ENCODE measurements at places on chromosomes 5 and 9.

GRCh38 chr5:127136908-127137307 lies 63.6 kb upstream of the C5orf63 start:
- DNase-seq: no peak

- peak; percentile 16 for DNase-seq
Measured at GRCh38 chr5:38922199-38922598, 76.4 kb downstream of the OSMR start.

DNA sequence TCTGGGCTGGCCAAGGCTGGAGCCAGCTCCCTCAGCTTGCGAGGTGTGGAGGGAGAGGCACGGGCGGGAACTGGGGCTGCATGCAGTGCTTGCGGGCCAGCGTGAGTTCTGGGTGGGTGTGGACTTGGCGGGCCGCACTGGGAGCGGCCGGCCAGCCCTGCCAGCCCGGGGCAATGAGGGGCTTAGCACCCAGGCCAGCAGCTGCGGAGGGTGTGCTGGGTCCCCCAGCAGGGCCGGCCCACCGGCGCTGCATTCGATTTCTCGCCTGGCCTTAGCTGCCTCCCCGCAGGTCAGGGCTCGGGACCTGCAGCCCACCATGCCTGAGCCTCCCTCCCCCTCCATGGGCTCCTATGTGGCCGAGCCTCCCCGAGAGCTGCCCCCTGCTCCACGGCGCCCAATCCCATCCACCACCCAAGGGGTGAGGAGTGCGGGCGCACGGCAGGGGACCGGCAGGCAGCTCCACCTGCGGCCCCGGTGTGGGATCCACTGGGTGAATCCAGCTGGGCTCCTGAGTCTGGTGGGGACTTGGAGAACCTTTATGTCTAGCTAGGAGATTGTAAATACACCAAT lies 302.6 kb upstream of the ADAMTS16 start:
- DNase-seq: no peak

DNA sequence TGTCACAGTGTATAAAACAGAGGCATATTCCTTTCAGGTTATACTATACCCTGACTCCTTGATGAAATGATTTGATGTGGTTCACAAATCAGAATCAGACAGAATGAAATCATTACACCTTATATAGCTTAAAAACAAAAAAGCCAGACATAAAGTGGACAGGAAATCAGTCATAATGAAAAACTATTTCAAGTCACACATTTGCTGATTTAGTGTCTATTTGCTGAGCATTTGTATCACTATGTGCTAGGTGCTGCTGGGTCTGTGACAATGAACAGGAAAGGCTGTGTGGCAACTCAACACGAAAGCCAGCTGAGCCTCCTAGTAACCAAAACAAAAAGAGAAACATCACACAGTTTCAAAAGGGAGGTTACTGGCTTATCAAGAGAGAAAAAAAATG lies 194.0 kb downstream of the EFNA5 start:
- DNase-seq: no peak

- DNase-seq: no peak
Measured at GRCh38 chr5:62287237-62287636, 18.8 kb upstream of the KIF2A start.

- no peak for DNase-seq
Measured at GRCh38 chr5:144742361-144742760, 571.7 kb downstream of the KCTD16 start.

DNA sequence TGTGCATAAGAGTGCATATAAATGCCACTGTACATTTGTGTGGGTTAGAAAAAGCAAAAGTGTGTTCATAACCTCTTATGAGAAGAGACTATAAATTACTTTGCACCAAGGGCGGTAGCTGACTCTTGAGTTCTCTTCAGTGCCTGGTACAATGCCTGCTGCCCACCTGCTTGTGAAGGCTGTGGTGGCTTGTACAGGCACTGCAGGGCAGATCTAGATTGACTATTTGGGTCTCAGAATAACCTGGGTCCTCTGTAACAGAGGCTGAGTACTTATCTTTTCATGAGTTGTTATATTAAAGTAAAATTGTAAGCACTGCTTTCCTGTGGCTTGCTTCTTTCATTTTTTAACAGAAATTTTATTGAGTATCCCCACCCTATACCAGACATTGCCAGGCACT lies 22.8 kb downstream of the LMNB1 start:
- no peak for DNase-seq
